ENCODE measurements at places on chromosomes 5 and 9. TPM values are rescaled to one million over a fixed set of nuclear protein-coding genes. Genes with fewer than 3 reads are reported as not detected.

Gene NLN
- 1.4 TPM for total RNA-seq

Gene UBLCP1
- total RNA-seq = 20.5 TPM

Gene BARHL1
- total RNA-seq = not detected

Gene CCNJL
- total RNA-seq = not detected

DNA sequence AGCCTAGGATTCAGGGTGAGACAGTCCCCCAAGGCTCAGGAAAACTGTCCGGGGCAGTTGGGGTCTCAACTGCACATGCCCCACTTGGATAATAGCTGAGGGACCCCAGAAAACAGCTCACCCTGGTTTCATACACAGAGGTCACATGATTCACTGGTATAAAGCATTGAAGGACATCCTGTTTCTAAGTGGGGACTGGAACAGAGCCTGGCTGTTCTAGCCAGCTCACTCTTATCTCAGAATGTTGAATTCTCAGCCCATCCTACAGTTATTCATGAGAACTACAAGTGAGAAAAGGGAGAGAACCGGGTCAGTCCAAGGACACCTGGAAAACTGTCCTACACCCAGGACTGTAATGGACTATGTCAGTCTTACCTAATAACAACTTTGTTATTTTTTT lies 170.9 kb downstream of the FGF1 start:
- DNase-seq = no peak

All from CD4-positive, CD25-positive, alpha-beta regulatory T cell (primary cell).